ENCODE measurements at places on chromosomes 11 and 22.
A peak's percentile ranks its signal among the peaks of the same experiment; 100 is the strongest.

GRCh38 chr22:44033694-44034093, 9.6 kb downstream of the PARVB start:
- DNase-seq = peak; percentile 21

DNA sequence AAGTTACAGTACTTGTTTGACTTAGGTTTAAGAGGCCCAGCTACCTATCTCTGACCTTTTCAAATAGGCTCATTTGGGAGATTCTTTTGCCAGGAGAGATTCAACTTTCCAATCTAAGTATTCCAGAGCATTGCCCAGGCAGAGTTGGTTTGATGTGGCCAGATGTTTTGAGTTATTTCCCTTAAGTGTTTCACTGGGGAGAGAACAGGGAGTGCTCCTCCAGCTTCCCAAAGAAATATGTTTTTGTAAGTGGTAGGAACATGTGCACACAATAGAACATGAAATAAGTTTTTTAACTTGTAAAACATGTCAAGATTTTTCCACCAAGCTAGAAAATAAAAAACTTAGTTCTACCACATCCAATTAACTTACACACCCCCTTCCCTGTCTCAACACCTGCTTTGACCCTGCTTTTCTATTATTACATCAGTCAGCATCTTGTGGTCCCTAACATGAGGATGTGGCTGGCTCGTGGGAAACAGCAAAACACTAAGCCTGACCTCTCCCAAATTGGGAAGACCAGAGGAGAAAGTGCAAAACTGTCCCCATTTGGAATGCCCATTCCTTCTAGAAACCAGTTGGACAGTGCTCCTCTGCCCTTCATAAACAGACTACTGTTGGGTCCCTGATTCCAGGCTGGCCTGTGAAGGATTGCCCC, 70.4 kb upstream of the RASSF10 start:
- DNase-seq = no peak

DNA sequence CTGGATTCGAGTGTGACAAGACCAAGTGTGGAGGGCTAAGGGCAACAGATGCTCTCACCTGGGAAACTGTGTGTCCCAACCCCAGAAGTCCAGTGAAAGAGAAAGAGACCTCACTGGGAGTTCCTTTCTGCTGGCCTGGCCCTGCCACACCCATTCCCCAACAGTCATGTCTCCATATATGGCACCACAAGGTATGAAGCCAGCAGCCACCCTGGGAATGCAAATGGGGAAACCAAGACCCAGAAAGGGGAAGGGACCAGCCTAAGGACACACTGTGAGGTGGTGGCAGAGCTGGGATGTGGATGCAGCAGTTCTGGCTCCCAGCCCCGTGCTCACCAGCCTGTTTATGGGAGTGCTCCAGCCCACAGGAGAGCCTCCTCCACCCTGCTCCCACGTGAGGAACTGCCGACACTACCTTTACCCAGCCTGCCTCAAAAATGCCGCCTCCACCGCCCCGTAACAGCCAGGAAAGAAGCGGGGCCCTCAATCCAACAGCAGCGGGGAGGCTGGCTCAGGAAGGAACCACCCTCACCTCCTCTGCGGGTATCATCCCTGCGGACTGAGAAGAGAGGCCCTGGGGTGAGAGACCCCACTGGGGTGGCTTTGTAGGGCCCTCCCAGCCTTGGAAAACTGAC, 12.6 kb downstream of the LMO1 start:
- DNase-seq = no peak

DNA sequence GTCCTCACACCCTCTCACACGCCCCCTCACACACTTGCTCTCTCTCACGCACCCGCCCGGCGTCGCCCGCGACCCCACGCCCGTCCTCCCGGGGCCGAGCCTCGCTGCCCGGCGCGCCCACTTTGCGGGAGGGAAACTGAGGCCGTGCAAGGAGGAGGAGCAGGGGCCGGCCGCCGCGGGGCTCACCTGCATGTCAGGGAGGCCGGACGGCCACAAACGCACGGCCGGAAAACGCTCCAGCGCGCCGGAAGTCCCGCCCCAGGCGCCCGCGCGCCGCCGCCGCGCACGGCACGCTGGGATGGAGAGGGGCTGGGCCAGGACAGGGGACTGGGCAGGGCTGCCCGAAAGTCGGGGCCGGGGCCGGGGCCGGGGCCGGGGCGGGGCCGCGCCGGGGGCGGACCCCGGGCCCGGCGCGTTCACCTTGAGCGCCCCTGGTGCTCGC, at the start of gene CHID1:
CHID1 (minus strand) TSS at position 222 of the 442 bp plus-strand sequence. CDS start 5,994 bp downstream, outside the sequence.
- DNase-seq = no peak

DNA sequence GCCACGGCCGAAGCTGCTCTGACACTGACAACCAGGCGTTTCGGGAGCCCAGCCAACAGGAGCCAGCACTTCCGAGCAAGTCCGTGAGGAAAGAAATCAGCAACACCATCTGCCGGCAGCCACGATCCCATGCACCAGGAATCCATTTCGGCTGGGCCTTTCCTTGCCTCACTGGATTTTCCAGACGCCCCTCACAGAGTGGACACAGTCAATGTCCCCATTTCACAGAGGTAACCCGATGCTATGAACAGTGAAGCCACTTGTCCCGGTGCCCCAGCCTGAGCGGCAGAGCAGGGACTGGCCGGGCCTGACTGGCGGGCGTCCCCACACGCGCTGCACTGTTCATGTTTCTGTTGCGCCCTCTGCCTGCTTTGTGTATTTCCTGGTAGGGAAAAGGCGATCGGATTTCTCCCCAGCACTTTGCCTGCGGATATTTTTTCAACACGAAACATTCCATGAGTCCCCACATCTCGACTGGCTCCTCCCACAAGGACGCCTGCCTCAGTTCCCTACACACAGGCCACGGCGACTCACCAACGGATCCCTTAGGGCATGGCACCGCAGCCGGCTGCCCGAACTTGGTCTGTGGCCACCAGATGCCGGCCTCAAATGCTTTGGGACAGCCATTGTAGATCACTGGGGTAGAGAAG, 55.3 kb downstream of the TRMU start:
- peak; percentile 6 for DNase-seq

DNA sequence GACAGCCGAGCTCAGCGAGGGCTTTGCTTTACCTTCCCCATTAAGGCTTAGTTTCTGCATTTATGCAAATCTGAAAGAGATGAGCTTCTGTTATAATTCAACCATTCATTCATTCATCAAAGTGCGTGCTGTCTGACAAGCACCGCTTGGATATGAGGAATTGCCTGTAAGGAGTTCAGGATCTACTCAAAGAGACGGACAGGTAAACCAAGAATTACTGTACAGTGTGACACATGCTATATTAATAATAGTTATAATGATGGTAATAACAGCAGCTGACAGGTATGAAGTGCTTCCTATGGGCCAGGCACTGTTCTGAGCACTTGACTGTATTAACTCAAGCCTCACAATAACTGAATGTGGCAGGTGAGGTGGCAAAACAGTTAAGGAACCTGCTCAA, 109.9 kb upstream of the TBCEL start:
- DNase-seq = no peak

DNA sequence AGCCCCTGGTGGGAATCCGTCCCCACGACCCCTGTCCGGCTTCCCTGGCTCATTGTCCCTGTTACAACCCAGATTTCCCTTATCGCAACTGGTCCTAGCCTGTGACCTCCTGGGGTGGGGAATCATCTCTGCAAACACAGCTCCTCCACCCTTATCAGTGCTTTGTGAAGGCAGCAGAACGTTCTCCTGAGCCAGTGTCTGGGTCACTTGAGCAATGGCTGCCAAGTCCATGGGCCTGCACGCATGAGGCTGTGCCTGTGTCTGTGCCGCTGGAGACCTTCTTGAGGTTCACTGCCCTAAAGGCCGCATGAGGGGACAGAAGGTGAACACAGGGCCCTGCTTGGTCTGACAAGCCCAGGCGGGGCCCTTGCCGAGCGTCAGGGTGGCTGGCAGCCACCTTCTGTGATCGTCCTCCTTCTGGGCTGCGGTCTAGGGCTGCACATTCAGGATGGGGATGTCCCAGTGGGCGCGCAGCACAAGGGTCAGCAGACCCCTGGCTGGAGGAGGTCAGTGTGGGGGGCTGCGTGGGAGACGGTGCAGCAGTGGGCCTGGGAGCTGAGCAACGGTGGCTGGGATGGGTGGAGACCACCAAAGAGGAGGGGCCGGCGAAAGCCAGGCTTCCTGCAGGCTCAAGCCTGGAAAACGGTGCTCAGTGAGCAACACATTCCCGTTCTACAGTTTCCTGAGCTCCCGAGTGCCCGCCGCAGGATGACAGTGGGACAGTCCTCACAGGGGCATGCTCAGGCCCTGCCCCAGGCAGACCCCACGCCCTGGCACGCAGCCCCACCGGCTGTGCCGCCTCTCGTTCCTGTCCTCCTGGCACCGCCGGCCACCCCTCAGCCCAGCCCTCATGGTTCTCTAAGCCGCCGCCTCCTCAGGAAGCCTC, 74.1 kb downstream of the CDKN1C start:
- no peak for DNase-seq

- no peak for DNase-seq
Measured at GRCh38 chr11:21622566-21622965, 570.3 kb upstream of the ANO5 start.

DNA sequence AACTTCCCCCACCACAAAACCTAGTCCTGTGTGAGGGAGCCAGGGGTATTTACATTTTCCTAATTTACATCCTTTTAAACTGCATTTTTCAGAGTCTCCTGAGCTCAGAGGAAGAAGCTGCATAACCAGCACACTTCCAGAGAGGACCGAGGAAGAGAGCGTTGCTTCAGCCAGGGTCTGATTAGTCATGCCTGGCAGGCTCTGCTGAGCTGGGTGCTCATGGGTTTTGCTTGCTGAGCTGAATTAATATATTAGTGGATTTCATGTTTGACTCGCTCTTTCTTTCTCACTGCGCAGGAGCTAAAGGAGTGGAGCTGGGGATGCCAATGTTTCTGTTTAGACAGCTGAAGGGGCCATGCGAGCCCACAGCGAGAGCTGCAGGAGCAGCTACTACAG, 539.3 kb upstream of the B3GAT1 start:
- DNase-seq = peak; percentile 41

All from AG04450 (cell line).